Hypothalamus (tissue), 51 donors: ENCODE measurements at places on chromosomes 7 and 10.

GRCh38 chr10:79443338-79444198, 1.9 kb downstream of the ZCCHC24 start:
- DNase-seq = no peak

DNA sequence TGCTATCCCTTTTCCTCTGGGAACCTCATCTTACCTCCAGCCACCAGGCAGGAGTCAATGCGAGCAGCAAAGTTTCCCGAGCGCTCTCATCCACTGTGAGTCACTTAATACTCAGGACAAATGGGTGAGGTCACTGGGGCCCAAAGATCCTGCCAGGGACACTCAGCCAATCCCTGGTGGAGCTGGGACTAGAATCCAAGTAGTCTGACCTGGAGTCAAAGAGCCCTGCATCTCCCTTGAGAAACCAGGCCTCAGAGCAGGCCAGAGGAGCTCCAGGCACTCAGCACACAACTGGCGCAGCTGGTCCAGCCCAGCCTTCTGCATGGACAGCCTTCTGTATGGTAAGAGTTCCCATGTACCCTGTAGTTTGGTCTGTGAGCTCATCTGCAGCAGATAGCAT, 142.3 kb downstream of the MAPK8 start:
- no peak for DNase-seq

- no peak for DNase-seq
These were observed 31.2 kb upstream of the IKZF1 start for GRCh38 chr7:50273301-50273700.

DNA sequence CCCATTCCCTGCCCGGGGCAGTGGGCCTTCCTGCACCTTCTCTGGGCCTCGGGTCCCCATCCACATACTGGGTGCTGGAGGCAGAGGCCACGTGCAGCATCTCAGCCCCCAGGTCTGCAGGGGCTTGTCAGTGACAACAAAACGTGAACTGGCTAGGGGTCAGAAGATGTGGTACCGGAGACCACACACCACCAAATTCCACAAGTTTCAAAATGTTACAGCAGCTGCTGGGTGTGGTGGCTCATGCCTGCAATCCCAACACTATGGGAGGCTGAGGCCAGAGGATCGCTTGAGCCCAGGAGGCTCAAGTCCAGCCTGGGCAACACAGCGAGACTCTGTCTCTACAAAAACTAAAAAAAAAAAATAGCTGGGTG, 62.1 kb upstream of the DNAAF5 start:
- no peak for DNase-seq
